ENCODE measurements at places on chromosomes 16 and 17.

DNA sequence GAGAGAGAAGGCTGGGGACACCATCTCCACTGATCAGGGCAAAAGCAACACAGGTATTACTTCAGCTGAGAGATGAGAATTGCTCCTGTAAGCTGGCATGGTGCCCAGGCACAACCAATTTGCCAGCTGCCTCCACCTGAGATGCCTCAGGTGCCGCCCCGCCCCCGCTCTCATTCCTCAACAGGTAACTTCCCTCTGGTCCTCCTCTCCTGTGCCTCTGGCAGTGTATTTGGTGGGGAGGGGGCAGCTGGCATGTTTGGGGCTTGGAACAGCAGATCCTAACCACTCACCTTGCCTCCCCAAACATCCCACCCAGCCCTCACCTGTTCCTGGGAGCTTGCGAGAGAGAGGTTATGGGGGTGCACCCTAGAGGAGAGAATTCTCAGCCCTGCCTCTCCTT is 2.9 kb upstream of the SRCIN1 start:
- DNase-seq, result no peak

DNA sequence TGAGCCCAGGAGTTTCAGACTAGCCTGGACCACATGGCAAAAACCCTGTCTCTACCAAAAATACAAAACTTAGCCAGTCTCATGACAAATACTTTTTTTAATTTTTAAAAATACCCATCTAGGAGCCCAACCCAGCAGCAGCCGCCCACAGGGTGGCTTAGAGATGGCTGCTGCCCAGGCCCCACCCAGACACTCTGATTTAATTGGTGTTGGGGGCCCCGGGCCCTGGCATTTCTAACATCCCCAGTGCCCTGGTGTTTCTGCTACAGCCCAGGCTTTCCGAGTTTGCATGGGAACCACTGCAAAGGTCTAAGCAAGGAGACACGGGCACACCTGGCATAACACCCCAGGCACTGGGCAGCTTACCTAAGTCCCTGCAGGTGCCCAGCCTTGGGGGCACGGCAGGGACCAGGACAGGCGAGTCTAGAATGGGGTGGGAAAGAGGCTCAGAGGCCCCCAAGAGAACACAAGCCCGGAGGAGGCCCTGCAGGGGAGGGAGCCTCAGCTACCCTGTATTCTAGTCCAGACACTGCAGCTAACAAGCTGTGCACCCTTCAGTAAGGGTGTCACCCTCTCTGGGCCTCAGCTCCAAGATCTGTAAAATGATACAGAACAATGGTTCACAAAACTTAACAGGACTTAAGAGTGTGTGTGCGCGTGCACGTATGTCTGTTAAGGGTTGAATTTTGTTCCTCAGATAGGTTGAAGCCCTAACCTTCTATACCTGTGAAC is 48.8 kb downstream of the RMI2 start:
- no peak for DNase-seq

DNA sequence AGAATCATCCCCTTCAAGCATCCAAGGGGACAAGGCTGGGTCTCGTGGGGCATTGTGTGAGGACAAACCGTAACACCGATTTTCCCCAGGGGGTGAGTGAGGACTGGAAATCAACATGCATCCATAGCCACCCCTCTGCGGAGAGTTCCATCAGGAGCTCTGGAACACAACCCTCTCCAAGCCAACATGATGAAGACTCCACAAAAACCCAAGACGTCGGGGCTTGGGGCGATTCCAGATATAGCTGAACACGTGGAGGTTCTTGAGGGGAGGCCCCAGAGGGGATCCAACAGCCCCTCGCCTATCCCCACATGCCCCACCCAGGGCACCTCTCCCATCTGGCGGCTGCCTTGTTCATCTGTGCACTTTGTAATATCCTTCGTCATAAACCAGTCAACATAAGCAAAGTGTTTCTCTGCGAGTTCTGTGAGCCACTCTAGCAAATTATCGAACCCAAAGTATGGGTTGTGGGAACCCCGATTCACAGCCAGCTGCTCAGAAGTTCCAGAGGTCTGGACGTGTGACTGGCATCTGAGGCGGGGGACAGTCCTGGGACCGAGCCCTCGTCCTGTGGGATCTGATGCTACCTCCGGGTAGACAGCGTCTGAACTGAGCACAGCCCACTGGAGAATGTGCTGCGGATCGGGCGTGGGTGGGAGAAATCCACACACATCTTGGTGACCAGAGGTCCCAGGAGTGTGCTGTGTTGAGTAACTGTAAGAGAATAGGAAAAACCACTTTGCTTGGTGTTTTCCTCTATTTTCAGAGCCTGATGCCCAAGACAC is 55.5 kb downstream of the RPH3AL start:
- no peak for DNase-seq

- DNase-seq, result no peak
Measured at GRCh38 chr17:59972778-59973177, 8.2 kb upstream of the RNFT1 start.

DNA sequence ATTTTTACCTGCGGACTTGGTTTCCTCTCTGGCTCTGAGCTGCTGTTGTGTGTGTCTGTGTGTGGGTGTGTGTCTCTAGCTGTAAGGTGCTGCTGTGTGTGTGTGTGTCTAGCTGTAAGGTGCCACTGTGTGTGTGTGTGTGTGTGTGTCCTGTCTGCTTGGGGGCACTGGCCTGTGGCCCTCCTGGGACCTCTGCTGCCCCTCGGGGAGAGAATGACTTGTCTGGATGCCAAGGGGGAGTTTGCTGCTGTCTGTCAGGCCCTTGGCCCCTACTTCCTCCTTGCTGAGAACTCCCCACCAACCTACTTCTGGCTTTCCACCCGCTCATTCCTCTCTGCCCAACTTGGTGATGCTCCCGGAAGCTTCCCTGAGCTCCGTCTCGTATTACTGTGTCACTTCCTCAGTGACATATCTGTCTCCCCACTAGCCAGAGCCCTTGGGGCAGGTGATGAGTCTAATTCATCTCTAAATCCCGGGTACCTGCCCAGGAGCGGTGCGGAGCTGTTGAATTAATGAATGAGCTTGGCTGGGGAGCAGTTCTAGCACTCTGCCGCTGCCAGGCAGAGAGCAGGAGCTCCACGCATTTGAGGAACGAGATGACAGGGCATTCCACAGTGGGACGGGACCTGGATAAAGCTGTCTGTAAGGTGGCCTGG is 3.5 kb upstream of the LASP1NB start:
- no peak for DNase-seq

DNA sequence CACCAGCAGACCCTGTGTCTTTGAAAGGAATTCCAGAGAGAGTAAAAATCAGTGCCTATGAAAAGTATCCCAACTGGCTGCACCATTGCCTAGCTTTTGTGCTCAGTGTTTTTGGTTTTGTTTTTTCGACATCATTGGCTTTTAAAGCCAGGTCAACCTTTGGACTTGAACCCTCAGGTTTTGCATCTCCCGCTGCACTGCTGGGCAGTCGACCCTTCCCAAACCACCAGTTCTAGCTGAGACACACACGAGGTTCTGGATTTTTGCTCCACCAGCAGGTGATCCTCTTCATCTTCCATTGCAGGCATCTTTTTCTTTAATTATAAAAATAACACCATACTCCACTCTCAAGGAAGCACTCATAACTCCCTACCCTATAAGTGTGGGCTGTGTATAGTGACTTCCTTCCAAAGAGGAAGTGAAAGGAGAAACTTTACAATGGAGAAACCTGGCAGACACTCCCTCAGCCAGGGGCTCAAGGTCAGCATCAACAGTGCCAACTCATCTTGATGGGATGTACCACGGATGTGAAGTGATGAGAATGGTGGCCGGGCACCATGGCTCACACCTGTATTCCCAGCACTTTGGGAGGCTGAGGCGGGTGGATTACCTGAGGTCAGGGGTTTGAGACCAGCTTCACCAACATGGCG is 57.8 kb downstream of the BMERB1 start:
- no peak for DNase-seq

DNA sequence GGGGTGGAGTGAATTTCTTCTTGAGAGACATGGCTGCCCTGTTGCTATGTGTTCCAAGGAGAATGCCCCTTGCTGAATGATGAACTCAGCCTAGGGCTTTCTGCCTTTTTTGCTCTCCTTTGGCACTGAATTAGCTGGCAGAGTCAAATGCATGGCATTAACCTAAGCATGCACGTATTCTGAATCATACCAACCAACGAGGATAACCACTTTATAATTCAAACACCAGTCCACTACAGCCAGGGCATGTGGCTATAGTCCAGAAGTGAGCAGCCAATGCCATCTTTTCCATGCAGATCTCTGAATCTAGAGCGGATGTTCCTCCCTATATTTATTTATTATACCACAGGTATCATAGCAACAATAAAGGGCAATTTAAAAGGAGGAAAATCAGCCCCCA is 15.7 kb downstream of the TMIGD1 start:
- no peak for DNase-seq

DNA sequence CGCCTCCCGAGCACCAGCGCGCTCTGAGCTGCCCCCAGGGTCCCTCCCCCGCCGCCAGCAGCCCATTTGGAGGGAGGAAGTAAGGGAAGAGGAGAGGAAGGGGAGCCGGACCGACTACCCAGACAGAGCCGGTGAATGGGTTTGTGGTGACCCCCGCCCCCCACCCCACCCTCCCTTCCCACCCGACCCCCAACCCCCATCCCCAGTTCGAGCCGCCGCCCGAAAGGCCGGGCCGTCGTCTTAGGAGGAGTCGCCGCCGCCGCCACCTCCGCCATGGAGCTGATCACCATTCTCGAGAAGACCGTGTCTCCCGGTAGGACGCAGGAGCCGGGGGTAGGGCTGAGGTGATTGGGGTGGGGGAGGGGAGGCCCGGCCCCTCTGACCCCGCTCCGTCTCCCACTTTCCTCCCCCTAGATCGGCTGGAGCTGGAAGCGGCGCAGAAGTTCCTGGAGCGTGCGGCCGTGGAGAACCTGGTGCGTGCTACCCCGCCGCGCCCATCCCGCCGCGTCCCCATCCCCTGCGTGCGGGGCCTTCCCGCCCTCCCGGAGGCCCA is 329 bp downstream of the KPNB1 start:
- peak; percentile 72 for DNase-seq

DNA sequence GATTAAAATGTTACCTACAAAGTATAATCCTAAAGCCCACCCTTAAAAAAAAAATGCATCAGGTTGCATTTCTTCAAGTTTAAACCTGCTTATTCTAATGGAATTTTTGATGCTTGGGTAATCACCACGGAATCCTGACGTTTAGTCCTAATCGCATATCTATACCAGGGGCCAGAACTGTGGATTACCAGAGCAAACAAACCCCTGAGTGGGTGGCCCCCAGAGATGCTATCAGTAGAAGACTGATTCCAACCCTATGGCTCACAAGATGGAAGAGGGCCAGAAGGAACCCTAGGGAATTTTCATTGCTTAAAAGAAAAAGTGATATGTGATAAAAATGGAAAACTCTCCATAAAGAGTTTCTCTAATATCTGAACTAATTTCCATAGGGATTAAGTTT is 152.2 kb upstream of the NOG start:
- DNase-seq, result no peak

- no peak for DNase-seq
Measured at GRCh38 chr17:19706791-19707727, 9.3 kb downstream of the SLC47A2 start.

- no peak for DNase-seq
Measured at GRCh38 chr17:40900809-40901356, 15.8 kb upstream of the KRT20 start.

GRCh38 chr16:67468731-67469130 is 12.2 kb downstream of the ATP6V0D1 start:
- no peak for DNase-seq

DNA sequence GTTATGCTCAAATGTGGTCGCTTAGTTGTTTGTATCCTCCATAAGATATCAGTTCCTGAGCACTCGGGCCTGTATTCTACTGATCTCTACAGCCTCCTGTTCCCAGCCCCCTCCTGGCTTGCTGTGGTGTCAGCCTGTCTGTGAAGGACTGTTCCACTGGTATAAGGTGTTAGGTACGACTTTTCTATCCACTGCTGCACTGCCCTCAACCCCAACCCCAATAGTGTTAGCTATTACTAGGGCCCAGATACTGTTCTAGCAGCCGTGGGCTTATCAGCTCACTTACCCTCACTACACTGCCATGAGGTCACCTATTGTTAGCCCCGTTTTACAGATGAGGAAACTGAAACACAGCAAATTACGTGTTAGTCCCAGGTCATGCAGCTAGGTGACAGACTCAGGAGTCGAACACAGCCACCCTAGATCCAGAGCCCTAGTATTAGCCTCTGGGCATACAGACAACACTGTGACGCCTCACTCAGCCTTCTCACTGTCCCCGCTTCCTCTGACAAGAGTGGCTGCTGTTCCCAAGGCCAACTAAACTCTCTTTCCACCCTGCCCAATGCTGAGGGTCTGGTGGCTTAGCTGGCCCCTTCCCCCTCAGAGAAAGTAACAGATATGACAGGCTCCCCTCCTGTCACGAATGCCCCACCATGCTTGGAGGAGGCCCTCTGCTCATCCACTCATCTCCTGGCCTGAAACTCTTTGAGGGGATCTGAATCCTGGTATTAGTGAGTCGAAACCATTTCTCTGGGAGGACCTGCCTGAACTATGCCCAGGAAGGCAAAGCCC is 25.6 kb upstream of the ZNF652 start:
- DNase-seq, result no peak

- DNase-seq, result no peak
Measured at GRCh38 chr17:63274146-63274545, 172.0 kb downstream of the CYB561 start.

GRCh38 chr16:72493716-72494415 is 321.9 kb upstream of the PMFBP1 start:
- no peak for DNase-seq

DNA sequence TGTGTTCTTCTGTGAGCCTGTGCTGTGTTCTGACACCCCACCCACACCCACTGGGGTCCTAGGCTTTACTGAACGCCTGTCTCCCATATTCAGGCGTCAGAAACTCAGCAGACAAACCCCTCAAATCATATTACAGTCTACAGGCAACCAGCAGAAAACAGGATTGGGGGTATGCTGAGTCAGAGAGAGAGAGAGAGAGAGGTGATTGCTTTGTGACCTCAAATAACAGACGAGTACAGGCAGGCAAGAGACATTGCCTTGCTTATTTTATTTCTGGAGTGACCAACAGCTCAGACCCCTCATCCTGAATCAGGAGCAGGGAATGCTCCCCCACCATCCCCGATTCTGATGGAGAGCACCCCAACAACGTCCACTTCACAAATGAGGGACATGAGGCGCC is 473.9 kb downstream of the PMP22 start:
- no peak for DNase-seq

All from activated naive CD4-positive, alpha-beta T cell (primary cell).